Amygdala (tissue), 56 donors: ENCODE measurements at places on chromosomes 4 and X.

- DNase-seq = no peak
Measured at GRCh38 chrX:37863728-37864127, 16.4 kb upstream of the DYNLT3 start.

DNA sequence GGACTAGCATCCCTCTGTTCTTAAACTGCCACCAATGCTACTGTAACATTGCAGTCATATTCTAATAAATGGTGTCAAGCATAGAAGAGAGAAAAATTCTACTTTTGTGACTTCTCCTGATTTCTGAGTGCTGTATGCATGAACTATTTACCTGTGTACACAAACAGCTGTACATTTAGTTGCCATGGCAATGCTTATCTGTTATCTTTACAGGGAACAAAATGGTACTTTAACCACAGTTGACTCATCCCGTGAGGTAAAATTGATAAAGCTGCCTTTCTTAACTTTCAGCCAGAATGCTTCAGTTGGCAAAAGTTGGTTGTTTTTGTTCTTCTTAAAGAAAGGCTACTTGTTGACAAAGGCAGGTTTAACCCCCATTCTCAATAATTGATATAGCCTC lies 587.5 kb upstream of the MAGEB2 start:
- DNase-seq = no peak

GRCh38 chr4:27009539-27009938 lies 148.9 kb downstream of the STIM2 start:
- no peak for DNase-seq

DNA sequence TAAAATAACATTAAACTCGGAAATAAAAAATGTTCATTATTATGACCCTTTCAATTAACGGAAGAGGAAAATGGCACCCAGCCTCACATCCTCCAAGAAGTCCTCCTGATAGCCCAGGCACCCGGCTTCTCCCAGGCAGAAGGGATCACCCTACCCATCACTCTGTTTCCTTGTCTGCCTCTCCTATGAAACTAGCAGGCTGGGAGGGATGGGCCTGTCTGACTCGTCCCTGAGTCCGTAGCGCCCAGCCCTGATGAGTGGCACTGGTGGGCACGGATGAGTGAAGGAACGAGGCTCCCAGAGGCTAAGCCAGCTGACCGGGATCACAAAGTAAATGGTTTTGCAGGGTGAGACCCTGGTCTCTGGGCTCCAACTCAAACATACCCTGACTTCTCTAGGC lies 28.6 kb upstream of the KIAA0232 start:
- DNase-seq = no peak

- no peak for DNase-seq
Measured at GRCh38 chrX:10800796-10801195, 180.4 kb upstream of the MID1 start.

- no peak for DNase-seq
Measured at GRCh38 chr4:123786920-123787319, 390.3 kb downstream of the SPRY1 start.

DNA sequence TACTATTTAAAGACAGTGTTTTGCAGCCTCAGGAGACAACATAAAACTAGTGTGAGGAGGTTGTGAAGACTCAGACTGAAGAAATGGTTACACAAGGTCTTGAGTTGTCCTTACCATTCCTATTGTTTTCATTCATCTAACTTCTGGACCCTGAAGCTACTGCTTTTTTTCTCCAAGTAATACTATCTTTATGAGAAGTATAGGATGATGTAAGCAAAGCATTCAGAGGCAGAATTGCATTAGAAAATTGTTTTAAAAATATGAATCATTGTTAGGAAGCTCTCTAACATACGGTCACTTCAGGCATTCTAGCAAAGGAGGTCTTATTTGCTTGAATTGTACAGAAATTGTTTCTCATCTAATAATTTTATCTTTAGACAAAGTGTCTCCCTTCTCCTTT lies 357.8 kb downstream of the TLL1 start:
- DNase-seq = no peak

DNA sequence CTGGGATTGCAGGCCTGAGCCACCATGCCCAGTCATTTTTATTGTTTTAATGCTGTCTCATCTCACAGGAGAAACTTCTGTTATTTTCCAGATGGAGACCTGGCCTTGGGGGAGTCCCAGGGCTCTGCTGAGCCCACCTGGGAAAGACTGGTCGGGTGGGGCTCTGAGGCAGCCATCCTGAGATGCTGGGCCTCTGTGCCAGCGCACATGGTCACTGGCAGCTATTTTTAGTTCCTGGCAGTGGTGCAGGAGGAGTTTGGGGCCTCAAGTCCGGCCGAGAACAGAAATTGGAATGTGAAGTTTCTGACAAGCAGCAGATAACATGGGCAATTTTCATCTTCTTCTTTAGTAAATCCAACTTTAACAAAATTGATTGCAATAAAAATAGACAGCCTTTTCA lies 44.5 kb downstream of the SORCS2 start:
- DNase-seq = no peak

DNA sequence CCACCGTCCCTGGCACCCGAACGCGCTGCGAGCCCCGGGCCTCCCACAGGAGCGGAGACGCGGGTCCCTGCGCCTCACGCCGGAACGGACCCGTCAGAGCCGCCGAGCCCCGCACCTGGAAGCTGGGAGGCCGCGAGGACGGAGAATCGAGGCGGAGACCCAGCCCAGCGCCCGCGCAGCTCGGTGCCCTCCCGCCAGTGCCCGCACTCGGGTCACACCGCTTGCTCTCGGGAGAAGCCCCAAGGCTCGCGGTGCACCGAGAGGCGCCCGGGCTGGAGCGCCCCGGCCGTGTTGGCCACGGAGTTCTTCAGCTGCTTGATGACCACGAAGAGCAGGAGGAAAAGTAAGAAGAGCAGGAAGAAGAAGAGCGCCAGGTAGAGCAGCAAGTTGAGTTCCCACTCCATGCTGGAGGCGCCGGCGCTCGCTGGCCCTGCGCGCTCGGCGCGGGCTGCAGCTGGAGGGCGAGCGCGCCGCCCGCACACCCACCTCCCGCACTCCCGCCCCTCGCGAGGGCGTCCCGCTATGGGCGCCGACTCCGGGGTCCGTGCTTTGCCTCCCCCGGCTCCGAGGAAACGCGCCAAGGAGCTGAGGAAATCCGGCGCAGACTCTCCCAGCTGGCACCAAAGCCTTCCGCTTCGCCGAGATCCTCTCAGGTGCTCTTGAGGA lies at the start of gene SMIM43:
SMIM43 (minus strand) TSS at position 463 of the 666 bp plus-strand sequence; CDS start at position 404, 59 bp downstream.
- DNase-seq = no peak

- no peak for DNase-seq
Measured at GRCh38 chr4:169952236-169953002, 73.8 kb downstream of the MFAP3L start.

DNA sequence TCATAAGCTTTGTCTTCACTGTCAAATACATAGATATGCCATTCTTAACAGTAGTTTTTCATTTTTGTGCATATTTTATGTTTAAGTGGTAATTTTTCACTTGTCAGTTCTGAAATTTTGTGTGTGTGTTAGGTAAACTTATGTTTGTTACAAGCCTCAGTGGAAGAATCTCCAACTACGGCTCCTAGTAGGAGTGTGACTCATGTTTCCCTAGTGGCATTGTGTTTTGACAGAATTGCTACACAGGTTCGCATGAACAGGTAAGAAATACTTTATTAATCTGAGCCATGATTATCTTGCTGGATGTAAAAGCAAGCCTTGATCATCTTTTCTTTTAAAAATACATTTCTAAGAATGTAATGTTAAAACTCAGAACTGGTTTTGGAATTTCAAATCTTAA lies 94.4 kb downstream of the BLTP1 start:
- DNase-seq = no peak

- no peak for DNase-seq
Measured at GRCh38 chrX:154603438-154604430, 15.3 kb downstream of the CTAG1B start.

DNA sequence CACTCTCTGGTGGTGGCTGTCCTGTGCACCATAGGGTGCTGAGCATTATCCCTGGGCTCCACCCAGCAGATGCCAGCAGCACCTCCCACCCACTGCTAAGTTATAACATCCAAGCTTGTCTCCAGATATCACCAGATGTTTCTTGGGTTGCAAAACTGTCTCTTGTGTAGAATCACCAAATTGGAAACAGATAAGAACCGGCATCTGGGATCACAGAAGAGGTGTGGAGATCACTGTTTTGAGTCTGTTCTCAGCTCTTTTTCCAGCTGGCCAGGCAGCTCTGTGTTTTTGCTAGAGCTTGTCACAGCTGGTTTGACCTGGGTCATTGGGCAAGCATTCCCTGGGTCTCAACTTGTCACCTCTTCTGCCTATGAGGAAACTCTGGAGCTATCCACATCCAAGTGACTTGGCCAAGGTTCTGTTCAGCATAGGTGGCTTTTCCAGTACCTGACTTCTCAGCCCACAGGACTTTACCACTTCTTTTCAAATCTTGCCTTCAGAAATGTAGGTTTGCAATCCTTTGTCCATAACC lies 15.3 kb upstream of the PUDP start:
- no peak for DNase-seq

GRCh38 chrX:16651391-16652024 lies 1.6 kb downstream of the S100G start:
- DNase-seq = no peak

- no peak for DNase-seq
Measured at GRCh38 chr4:1183985-1184773, 11.8 kb upstream of the SPON2 start.

DNA sequence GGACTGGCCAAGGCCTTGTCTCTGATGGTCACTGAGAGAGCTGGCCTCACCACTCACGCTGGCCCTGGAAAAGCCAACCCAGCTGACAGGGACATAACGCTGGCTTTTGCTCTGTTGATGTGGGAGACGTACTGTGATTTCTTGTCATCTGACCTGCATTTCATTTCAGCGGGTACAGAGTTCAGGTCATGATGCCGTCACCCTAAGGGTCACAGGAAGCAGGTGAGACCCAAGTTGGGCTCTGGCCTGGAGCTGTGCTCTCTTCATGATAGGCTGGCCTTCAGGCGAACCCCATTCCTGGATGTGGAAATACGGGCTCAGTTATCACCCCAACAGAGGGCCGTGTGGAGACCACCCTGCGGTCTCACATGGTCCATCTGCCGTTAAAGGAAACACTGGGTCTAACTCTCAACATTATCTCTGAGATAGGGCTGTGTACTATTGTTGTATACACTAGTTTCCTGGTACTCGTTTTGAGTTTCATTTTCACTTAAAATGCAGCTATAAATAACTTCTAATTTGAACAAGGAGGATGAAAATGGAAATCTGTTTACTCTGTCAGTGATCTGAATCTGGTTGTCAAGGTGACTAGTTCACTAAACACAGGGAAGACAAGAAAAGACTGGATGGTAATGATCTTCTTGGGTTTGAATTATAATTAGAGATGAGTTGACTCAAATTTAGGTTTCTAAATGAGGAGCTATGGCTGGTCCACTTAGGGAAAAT lies 89.1 kb downstream of the TBC1D9 start:
- DNase-seq = no peak

- no peak for DNase-seq
Measured at GRCh38 chr4:16225167-16225862, 956 bp downstream of the TAPT1 start.

DNA sequence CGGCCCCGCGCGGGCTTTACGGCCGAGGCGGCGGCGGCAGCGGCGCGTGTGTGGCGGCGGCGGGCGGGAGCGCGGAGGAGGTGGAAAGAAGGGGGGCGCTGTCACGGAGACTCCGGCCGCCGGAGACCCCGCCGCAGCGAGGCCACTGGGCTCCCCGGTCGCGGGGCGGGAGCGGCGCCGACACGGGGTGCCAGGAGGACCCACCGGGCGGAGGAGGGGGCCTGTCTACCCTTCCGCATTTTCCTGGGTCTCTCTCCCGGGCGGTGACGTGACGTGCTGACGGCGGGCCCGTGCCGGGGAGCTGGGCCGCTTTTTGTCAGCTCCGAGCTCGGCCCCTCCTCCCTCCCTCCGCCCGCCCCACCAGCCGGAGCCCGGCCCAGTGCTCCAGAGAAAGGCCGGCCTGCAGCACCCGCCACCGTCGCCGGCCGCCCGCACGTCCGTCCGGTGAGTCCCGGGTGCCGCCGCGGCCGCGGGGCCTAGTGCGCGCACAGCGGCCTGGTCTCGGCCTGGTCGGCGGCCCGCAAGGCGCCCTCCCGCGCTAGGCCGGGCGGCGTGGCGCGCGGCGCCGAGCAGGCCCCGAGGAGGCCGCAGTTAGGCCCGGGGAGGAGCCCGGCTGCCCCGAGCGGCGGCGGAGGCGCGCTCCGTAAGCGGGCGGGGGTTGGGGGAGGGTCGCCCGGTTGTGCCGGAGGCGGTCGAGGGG lies at the start of gene ZFX:
ZFX (plus strand) TSS at position 379 of the 700 bp plus-strand sequence. CDS start 23,014 bp downstream, outside the sequence.
- DNase-seq = no peak

- no peak for DNase-seq
Measured at GRCh38 chr4:107619066-107619465, 101.0 kb downstream of the PAPSS1 start.

DNA sequence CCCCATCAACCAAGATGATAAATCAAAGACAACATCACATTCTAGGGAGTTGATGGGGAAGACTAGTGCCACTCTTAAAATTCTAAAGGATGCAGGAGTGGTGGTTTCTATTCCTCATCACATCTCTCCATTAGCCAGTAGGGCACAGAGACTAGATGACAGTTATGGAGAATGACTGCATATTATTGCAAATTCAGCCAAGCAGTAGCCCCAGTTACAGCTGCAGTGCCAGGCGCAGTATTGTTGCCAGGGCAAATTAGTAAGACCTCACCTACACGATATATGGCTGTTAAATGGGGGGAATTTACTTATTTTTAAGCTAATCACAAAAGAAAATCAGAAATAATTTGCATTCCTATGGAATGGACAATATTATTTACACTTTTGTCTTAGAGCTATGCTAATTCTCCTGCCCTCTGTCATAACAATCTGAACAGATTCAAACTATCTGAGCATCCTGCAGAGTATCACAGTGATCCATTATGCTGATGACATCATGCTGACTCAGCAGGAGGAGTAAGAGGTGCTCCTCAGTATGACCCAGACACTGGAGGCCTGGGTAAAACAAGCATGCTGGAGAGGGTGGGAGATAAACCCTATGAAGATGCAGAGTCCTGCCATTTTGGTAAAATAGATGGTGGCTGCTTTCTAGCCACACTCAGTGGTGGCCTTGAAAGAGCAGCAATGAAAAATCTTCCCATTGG lies 24.7 kb downstream of the ETNPPL start:
- DNase-seq = no peak

DNA sequence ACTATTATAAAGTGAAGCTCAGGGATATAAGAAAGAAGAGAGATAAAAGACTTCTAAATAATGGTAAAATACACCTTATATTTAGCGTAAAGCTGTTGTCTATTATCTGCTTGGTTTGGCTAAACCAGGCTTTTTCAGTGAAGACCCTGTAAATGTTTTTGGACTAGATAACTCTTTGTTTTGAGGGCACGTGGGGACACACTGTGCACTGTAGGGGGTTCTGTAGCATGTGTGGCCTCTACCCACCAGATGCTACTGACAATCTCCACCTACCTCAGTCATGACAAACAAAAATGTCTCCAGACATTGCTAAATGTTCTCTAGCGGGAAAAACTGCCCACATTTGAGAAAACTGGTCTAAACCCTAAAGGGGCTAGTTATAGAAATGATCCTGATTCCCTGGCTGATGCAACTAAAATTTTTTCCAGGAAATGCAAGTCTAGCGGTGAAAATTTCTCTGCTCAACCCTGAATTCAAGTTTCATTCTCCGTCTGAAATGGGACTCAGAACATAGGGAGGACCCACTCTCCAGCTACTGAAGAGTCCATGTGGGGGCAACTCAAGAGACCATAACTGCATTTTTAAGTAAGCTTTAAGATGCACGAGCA lies 355.2 kb upstream of the RASGEF1B start:
- no peak for DNase-seq

GRCh38 chrX:40132751-40133150 lies 35.0 kb upstream of the BCOR start:
- DNase-seq = no peak
